ENCODE measurements at places on chromosomes 3 and 15.

DNA sequence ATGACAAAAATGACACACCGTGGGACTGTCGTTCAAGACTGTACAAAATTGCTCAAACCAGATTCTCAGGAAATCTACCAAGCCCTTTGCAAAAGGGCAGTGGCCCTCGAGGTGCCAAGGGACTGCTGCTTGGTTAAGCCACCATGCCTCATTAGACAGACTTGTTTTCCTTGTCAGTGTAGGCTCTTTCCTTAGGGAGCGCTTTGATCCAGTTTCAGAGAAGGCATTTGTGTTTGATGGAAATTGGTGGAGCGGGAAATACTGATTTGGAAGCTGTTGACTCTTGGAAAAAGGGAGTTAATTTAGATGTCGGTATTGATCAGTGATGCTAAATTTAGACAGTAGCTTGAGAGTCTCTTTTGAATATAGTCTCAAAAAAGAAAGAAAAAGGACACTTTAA lies 304.3 kb upstream of the UMPS start:
- DNase-seq, result no peak

- no peak for DNase-seq
These were observed 108.3 kb downstream of the TOP2B start for GRCh38 chr3:25556447-25556846.

GRCh38 chr3:42214565-42215283 lies 51.3 kb downstream of the CCK start:
- no peak for DNase-seq

DNA sequence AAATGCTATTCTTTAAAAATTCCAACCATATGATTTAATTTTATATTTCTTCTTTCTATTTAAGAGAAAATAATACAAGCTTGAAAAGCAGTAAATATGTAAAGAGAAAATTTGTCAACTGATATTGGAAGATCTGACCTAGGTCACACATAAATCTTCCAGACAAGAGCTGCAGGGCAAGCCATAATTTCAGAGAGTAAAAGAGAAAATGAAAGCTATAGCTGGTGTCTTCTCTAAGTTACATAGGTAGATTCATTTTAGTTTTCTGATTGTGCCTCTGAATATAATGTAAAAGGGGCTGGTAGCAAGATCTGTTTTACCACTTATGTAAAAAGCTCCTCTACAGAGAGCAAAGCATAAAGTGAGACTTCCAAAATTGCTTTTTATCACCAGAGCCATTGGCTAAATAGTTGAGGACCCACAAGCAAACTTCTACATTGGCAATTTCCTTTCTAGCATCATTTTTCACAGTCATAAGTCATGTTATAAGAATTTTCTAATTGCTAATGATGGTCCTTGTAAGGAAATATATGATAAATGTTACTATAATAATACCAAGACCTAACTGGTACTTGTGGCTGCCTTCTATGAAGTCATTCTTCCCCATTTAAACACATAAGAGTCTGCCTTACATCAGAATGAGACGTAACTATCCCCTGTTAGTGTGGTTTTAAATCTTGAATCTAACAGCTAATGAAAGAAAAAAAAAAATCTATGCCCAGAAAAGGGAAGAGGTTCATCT lies 80.8 kb upstream of the SKOR1 start:
- DNase-seq, result no peak

GRCh38 chr3:175648899-175649298 lies 789.8 kb downstream of the NAALADL2 start:
- no peak for DNase-seq

- no peak for DNase-seq
These were observed 210.3 kb upstream of the CNTN6 start for GRCh38 chr3:882533-882932.

GRCh38 chr3:169494982-169495381 lies 168.5 kb downstream of the MECOM start:
- no peak for DNase-seq

- no peak for DNase-seq
These were observed 56.1 kb downstream of the BFSP2 start for GRCh38 chr3:133455960-133456359.

DNA sequence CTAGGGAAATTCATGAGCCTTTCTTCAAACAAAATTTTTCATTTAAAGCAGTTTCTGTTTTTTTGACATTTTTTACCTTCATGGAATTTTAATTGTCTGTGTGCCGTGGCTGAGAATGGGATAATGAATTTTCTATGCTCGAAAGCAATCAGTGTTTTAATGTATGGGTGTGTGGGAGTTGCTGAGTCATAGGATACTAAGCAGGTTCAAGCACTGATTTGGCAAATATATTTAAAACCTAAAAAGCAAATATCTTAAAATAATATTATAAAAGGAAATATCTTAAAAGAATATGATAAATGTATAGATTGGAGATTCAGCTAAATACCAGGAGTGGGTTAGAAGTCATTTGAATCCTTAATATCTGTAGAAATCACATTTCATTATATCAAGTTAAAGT lies 173.6 kb upstream of the LRRFIP2 start:
- DNase-seq, result no peak

- DNase-seq, result no peak
These were observed 63.9 kb downstream of the FBLN2 start for GRCh38 chr3:13612829-13613228.

DNA sequence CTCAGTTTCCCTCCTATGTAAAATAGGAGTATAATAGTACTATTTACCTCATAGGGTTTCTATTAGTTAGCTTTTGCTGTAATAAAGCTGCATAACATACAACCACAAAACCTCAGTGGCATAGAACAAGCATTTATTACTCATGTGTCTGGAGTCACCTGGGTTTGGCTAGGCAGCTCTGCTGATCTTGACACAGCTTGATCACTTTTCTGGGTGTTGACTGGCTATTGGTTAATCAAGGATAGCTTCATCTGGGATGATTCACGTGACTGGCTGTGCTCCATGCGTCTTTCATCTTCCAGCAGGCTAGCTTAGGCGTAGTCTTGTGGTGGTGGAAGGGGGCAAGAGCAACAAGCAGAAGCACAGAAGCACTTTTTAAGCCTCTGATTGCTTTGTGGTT lies 112.6 kb downstream of the SQOR start:
- DNase-seq, result no peak

DNA sequence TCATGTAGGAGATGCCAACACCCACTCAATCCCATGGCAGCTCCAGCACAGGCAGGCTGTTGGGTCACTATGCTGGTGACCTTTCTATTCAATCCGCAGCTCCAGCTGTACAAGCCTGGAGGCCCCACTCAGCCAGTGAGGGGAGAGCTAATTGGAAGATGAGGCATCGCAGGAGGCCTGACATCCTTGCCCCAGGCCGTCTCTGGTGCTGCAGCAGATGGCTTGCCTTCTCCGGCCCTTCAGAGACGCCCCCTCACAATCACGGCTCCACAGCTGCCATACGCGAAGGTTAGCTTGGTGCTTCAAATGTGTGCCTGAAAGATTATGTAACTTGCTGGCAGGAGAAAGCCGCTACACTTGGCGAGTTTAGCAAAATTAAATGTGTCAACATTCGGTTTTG lies 104.2 kb upstream of the CLSTN2 start:
- no peak for DNase-seq

DNA sequence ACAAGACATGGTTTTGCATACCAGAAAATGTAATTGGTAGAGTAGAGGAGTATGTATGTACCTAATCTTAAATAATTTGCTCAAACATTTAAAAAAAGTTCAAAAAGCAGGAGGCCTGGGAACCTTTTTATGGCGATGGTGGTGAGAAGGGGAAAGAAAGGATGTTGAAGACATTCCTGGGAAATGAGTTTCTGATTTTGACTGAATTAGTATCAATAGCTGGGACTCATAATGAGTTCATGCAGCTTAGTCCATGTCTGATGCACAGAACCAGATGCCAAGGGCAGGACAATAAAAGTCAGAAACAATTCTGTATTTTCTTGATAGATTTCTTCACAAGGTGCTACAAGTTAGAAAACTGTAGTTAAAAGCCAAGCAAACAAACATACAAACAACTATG lies 395.3 kb downstream of the GAP43 start:
- no peak for DNase-seq

GRCh38 chr15:96346409-96346970 lies 16.0 kb downstream of the NR2F2 start:
- DNase-seq, result no peak

- peak; percentile 75 for DNase-seq
These were observed 22.5 kb downstream of the GLB1 start for GRCh38 chr3:33074217-33075067.

DNA sequence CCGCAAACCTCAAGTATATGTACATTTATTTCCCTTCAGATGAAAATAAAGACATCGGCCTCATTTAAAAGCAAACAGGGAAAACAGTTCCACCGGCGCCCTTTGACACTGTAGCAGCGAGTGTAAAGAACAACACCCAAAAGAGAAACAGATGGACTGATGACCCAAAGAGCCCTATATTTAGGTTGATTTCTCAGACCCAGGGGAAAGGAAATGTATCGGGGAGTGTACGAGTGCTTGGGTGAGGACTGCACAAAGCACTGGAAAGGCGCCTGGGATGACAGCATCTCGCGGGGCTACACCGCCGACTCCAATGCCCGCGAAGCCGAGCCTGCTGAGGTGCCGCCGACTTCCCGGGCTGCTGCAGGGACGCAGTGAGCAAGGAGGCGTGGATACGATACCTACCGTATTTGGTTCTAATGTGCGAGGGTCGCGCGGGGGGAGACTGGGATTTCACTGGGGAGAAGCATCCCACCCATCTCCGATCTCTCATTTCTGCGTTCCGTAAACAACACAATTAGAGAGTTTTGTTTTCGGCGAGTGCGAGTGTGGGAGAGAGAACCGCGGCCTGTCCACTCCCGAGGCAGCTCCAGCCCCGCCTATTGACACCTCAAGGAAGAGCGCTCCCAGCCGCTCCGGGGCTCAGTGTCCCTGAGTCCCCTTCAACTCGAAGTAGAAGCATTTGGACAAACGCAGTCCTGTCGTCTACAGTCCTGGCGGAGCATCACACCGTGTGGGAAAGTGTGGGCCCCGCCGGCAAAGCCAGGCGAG lies 2.0 kb downstream of the MECOM start:
- DNase-seq, result no peak

DNA sequence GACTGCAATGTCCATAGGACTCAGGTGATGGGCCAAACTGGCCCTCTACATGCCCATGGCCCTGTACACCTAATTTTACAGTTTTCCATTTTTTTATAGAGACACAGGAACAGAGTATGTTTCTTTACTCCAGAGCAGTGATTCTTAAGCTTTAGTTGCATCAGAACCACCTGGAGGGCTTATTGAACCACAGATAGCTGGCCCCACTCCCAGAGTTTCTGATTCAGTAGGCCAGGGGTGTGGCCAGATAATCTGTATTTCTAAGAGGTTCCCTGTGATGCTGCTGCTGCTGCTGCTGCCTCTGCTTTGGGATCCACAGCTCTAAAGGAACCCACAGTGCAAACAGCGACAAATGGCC lies 5.1 kb downstream of the RBP1 start:
- no peak for DNase-seq

- DNase-seq, result no peak
These were observed 22.9 kb downstream of the MAGI1 start for GRCh38 chr3:66015841-66016240.

Measured in activated naive CD4-positive, alpha-beta T cell treated with Interleukin-2 at 50 U/mL for 16 hours (primary cell).